ENCODE measurements at places on chromosomes 3 and 15.

DNA sequence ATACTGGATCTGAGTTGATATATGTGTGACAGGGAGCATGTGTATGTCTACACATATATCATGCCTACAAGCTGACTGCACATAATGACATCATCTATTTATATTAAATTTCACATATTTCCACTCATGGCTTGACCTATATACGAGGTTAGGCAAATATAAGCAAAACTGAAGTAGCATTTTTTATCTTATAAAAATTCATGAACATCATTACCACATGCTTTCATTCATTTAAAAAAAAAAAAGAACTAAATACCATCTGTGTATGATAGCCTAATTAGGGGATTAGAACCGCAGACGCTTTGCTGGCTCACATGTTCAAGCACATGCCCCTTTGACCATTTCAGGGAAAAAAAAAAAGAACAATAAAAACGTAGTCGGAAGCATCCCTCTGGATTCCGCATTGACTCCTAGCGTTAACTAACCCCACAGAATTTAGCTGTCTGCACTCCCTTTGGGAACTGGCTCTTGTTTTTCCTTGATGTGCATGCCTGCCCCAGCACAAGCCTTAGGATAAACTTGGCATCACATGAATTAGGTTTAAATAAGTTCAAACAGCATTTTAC, 888.4 kb downstream of the ROBO1 start:
- DNase-seq: no peak

- no peak for DNase-seq
Observed at GRCh38 chr15:30041868-30042267, 40.9 kb upstream of the GOLGA8J start.

GRCh38 chr3:112736805-112737566, 96.0 kb upstream of the CCDC80 start:
- no peak for DNase-seq

GRCh38 chr3:20100151-20100550, 59.9 kb downstream of the KAT2B start:
- DNase-seq: no peak

GRCh38 chr3:43177085-43177484, 71.2 kb upstream of the POMGNT2 start:
- DNase-seq: no peak

GRCh38 chr15:41017066-41017735, 63.9 kb downstream of the CHAC1 start:
- no peak for DNase-seq

- DNase-seq: no peak
Observed at GRCh38 chr3:62940771-62941563, 65.8 kb upstream of the CADPS start.

- DNase-seq: no peak
Observed at GRCh38 chr3:9794400-9794799, 1.5 kb downstream of the ARPC4 start.

- no peak for DNase-seq
Observed at GRCh38 chr15:61527836-61528580, 298.9 kb upstream of the RORA start.

- peak; percentile 29 for DNase-seq
Observed at GRCh38 chr3:82133070-82133606, 371.7 kb upstream of the GBE1 start.

GRCh38 chr3:122462406-122462805, 46.5 kb upstream of the WDR5B start:
- DNase-seq: no peak

GRCh38 chr3:171801738-171802589, 8.3 kb downstream of the PLD1 start:
- no peak for DNase-seq

GRCh38 chr3:26712211-26713026, 89.8 kb downstream of the LRRC3B start:
- peak; percentile 1 for DNase-seq

GRCh38 chr15:99212406-99212805, 37.0 kb downstream of the TTC23 start:
- no peak for DNase-seq

DNA sequence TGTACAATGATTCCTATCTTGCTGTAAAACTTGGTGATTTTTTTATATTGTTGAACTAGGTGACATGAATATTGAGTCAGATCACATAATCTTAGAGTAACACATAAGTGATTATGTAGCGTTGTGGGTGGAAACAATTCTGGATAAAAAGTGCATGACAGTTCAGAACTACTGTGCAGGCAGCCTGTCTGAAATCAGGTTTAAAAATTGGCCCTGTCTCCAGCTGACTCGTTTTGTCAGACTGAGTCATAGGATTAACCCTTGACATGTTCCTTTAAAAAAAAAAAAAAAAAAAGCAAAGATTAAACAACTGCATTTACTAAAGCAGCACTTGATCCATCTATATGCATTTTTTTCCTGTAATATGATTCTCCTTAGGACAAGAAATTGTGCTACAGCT, 160.0 kb upstream of the CGNL1 start:
- DNase-seq: no peak

- no peak for DNase-seq
Observed at GRCh38 chr3:100087198-100087597, 27.1 kb downstream of the FILIP1L start.

All from HL-60 (cell line).